ENCODE measurements at places on chromosomes 13 and 19. TPM values are rescaled to one million over a fixed set of nuclear protein-coding genes. Genes with fewer than 3 reads are reported as not detected.

GRCh38 chr13:108304170-108305016 lies 34.9 kb downstream of the TNFSF13B start:
- ATAC-seq, result no peak

DNA sequence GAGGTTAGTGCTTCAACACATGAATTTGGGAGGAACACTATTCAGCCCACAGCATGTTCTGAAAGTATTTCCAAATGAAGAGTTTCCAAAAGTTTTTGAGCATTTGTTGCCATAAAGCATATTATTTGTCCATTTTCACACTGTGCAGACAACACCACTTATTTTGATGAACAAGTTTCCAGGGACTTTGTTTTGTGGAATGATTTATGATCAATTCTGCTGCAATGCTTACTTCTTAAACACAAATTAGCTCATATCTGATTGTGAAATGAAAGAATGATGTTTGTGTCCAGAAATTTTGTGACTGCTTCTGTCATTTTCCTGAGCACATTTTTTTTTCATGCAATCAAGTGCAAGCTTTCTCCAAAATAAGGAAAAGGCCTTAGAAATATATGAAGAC lies 205.3 kb downstream of the RAP2A start:
- no peak for ATAC-seq

CLDND2 gene
- 2.5 TPM for total RNA-seq

FAM216B gene
- 11.2 TPM for total RNA-seq

PRRG2 gene
- total RNA-seq, result 0.40 TPM

GRCh38 chr19:54179921-54180461 lies 7.0 kb upstream of the TMC4 start:
- peak; percentile 96 for ATAC-seq

Measured in motor neuron (in vitro differentiated cells).